Fibroblast of skin of right biceps (primary cell): ENCODE measurements at places on chromosomes 2 and 18.

DNA sequence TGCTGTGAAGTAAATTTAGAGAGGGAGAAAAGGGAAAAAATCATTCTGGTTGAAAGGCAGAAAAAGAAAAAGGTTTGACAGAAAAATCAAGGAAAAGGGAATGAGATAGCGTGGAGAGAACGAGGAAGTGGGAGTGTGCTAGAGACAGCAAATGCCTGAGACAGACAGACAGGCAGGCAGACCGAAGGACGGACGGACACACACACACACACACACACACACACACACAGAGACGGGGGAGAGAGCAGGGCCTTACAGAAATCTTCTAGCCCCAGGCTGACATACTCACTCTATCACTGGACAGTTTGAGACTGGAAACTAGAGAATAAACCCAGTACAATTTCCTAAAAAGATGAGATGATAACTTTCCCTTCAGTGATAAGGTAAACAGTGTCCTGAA, 238.4 kb downstream of the ZNF521 start:
- DNase-seq: no peak

DNA sequence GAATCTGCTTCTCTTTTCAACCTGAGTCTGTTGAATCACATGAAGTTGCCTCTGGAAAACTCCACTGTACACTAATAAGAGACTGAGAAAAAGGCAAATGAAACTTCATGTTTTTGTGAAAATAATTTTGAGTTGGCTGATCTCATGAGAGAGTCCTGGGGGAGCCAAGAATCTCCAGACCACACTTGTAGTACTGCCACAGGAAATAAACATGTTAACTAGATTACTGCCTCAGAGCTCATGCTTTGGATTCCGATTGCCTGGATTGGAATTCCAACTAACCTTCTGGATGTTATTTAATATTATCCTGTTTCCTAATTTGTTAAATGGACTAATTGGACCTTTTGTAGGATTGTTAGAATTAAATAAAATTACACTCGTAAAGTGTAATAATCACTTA, 25.2 kb downstream of the NUP35 start:
- peak; percentile 66 for DNase-seq

DNA sequence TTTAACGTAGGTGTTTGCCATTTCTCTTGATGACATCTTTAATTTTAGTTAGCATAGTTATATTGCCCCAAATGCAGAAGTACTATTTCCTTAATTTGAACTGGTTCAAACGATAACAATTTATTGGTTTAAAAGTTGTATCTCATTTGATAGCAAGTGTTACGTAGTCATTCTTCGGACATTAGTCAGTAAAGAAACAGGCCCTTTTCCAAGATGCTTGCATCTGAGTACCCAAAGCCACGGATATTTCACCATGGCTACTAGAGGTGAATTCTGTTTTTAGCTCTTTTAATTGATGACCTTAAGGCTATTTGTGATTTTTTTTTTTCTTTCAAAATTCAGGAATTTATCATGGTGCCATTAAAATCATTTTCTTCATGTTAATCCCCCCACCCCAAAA, 32.1 kb downstream of the GLS start:
- DNase-seq: peak; percentile 61

DNA sequence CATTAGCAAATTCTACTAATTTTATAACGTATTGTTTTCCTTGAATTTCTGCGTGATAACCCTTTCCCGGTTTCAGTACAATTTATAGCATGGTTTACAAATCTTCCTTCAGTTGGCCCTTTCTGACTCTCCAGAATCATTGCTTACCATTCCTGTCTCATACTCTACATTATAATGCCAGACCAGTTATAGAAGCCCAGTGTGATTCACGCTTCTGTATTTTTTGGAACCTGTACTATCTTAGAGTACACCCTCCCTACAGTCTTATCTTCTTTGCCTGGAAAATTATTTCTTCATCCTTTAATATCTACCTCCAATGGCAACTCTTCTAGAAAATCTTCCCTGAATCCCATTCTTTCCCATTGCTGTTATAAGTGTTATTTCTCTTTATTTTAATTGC, 391.6 kb upstream of the SYT4 start:
- no peak for DNase-seq
